ENCODE measurements at places on chromosomes 6 and 20.

- DNase-seq, result no peak
These were observed 5.6 kb upstream of the PHACTR3 start for GRCh38 chr20:59598625-59599310.

- no peak for DNase-seq
These were observed 347.8 kb upstream of the PLCB4 start for GRCh38 chr20:8721098-8721497.

- no peak for DNase-seq
These were observed 2.2 kb downstream of the NOL4L start for GRCh38 chr20:32582659-32583580.

- no peak for DNase-seq
These were observed 38.4 kb upstream of the EIF2S2 start for GRCh38 chr20:34150306-34151000.

DNA sequence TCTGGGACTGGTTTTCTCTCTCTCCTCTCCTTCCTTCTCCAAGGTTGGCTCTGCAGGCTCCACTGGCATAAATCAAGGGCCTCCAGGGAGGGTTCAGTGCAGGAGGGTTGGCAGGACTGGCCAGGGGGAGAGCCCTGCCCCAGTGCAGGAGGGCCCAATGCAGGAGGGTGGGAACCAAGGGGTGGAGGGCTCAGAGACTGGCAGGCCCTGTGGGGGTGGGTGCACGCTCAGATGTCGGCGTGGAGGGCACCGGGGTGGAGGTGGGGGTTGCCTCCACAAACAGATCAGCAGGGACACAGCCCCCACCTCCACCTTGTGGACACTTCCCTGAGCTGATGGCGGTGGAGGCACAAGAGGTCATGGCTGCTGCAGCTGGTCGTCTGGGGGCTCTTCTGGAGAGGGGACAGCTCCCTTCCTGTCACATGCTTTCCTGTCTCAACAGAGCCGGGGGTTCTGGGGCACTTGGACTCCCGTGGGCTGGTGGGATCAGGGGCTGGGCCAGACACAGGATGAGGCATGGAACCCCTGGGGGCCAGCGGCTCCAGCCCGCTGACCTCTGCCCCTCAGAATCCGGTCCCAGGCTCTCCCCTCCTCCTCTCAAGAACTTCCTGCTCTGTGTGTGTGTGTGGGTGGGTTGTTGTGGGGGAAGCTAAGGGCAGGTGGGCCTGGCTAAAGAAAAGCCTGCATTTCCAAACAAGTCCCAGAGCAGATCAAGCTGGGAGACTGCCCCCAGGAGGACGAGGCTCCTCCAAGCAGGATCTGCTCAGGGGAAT, 2.7 kb upstream of the ABHD16B start:
- no peak for DNase-seq

DNA sequence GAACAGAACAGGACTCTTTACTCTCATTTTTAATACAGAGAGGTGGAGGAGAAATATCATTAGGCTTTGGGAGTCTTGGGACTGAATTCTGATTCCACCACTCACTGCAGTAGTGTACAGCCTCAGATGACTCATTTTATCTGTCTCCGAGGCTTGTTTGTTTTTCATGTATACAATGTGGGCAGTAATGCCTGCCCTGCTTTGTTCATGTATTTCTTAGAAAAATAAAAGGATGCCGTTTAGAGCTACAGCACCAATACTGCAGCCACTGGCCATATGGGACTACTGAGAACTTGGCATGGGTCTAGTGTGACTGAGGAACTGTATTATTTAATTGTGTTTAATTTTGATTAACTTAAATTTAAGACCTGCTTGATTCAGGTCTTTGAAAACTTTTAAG, 41.2 kb upstream of the JAG1 start:
- DNase-seq, result no peak

GRCh38 chr6:47859175-47859574, 77.3 kb downstream of the OPN5 start:
- DNase-seq, result no peak

DNA sequence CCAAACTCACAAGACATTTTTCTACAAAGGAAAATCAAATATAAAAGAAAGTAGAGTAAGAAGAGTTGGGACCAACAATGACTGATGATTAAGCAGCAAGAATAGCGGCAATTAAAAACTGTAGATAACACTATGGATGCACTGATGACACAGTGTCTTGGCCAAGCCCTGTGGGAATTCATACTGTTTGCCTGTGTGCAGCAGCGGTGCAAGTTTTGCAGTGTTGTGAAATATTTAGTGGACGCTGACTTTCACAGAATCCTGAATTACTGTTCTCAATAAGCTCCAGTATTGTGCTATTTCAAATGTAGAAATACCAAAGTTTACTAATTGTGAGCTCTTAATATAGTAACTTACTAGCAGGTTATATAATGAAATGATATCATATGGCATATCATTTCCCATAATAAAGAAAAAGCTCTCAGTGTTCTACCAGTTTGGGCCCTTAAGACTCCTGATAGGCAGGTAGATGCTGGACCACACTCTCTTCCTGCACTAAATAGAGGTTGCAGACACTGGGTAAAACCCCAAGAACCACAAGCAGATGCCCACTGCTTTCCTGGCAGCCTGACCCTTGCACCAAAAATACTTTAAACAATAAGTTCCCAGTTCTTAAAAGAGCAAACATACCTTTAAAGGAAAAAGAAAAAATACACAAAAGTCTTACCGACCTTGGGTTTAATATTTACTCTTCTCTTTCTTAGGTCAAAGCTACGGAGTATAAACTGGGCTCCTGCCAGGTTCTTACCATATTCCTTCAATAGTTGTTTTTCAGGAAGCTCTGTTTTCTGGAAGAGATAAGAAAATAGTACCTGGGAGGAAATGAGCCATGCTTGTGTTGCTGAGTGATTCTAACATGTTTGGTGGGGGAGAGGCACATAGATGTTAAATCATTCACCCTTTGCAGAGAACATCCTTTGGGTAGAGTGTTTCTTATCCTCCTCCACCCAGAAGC, 41.6 kb downstream of the ANKEF1 start:
- no peak for DNase-seq

DNA sequence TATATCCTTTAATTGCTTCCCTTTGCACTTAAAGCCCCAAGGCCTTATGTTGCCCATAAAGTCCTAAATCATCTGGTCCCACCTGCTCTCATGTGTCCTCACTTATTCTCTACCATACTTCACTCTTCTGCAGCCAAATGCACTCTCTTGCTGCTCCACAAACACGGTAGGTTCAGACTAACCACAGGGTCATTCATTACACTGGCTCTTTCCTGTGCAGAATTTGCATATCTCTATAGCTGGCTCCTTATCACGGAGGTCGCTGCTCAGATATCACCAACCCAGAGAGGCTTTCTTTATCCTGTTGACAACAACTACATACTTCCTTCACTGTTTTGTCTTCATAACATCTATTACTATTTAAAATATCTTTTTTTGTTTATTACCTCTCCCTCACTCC, 86.8 kb downstream of the MOXD1 start:
- no peak for DNase-seq

DNA sequence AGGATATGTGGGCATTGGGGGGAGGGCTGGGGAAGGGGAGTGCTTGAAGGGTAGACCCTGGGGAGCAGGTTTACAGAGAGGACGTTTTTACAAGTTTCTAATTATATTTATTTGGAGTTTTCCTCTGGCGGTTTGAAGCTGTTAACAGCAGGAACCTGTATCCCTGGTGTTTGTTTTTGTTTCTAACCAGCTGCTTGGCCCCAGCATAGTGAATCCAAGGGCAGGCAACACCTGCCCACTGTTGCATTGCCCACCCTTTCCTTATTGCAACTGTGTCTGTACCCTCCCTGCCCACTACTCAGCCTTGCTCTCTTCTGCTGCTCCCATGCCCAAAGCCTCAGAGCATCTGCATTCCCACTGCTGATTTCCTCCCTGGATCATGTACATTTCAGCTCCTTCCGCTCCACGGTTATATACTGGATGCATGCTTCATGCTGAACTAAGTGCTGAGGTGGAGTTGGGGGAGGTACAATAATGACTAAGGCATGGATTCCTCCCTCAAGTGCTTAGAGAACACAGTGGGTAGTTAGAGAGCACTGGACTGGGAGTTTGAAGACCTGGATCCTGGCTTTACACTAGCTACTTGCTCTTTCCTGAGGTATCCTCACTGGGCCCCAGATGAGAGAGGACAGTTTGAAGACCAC, 6.0 kb downstream of the SCUBE3 start:
- DNase-seq, result no peak

- no peak for DNase-seq
These were observed 556 bp upstream of the MROH8 start for GRCh38 chr20:37179683-37180524.

DNA sequence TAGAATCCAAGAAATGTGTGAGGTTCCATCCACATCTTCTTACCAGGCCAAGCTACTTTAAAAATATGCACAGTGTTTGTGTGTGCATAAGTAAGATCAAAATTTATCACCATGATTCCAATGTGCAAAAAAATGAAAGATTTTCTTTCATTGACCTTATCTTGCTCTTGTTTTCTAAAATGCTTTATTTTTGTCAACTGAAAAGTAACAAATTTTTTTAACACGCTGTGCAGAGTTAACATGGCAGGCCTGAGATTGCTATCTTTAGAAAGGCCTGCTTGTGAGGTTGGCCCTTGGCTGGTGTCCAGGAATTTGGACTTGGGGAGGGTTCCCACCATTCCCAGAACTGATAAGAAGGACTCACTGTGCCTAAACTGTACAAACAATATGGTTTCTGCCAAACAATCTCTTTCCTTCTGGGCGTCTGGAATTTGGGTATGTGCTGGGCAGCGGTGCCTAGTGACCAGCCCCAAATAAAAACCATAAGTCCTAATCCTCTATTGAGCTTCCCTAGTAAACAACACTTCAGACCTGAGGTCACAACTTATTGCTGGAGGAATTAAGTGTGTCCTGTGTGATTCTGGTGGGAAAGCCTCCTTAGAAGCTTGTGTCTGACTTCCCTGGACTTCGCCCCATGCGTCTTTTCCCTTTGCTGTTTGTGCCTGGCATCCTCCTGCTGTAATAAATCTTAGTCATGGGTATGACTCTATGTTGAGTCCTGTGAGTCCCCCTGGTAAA, 19.8 kb upstream of the MYLIP start:
- DNase-seq, result no peak

DNA sequence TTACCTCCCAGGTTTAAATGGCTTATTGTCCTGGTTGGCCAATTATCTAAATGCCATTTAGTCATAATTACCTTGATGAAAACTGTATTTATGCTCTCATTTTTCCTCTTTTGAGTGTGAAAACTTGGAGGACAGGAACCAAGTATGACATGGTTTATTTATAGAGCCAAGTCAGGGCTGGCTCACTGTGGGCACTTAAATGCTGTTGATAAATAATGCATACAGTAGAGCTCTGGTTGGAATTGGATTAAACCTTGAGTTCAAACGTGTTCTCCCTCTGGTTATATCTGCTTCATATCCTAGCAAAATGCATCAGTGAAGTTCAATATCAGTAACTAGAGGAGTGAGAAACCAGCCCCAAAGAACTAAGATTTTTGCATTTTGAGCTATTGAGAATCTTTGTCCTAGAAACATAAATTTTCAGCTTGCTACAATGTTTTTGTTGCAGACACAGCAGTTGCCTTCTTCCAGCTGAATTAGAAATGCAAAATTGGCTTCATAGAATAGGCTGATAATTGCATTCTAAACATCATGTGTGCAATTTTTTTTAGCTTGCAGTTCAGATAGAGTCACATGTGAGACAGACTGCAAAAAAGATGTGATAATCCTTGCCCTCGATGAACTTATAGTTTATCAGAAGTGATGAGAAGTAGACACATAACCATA, 255.8 kb downstream of the BTBD3 start:
- DNase-seq, result no peak

- no peak for DNase-seq
These were observed 10.0 kb downstream of the BICRAL start for GRCh38 chr6:42791706-42792320.

DNA sequence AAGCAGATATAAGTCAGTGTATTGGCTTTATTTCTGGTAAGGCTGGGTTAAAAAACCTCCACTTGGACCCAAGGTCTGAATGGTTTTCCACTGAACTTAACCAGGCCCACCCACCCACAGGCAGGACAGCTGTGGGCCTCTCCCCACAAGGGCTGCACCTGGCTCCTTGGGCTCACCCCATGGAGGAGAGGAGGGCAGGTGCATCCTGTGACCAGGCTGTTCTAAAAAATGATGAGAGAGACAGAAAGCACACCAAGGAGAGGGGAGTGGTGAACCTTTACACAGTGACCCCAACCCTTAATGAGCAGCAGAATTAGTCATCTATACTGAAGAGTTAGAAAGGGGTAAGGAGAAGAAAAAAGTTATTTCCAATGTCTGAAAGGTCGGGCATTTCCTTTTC, 34.5 kb upstream of the DUSP22 start:
- DNase-seq, result no peak

GRCh38 chr20:37816726-37817125, 86.2 kb upstream of the VSTM2L start:
- DNase-seq, result no peak

- DNase-seq, result no peak
These were observed 90.8 kb downstream of the FRK start for GRCh38 chr6:115969930-115970273.

- no peak for DNase-seq
These were observed 295.2 kb downstream of the GJA1 start for GRCh38 chr6:121730616-121731015.

DNA sequence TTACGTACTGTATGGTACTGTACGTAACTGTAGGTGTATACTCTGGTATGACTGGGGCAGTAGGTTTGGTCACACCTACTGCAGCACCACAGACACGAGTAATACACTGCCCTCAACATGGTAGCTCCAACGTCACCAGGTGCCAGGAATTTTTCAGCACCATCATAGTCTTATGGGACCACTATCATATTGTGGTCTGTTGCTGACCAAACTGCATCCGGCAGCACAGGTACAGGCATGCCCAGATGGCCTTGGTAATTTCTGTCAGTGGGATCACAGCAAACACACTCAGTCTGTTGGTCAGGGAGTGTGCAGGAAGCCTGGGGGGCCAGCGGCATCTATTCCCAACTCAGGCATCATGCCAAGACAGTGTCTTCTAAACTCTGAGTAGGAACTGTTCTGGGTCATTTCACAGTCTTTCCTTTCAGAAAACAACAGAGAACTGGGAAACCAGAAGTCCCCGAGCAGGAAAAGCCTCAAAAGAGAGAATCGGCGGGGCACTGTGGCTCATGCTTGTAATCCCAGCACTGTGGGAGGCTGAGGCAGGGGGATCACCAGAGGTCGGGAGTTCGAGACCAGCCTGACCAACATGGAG, 5.8 kb downstream of the YTHDF1 start:
- DNase-seq, result no peak

GRCh38 chr6:131862476-131862875, 54.7 kb downstream of the ENPP1 start:
- DNase-seq, result no peak
